ENCODE measurements at places on chromosomes 11 and 22.

- DNase-seq = no peak
Observed at GRCh38 chr11:129590030-129590752, 214.5 kb downstream of the BARX2 start.

DNA sequence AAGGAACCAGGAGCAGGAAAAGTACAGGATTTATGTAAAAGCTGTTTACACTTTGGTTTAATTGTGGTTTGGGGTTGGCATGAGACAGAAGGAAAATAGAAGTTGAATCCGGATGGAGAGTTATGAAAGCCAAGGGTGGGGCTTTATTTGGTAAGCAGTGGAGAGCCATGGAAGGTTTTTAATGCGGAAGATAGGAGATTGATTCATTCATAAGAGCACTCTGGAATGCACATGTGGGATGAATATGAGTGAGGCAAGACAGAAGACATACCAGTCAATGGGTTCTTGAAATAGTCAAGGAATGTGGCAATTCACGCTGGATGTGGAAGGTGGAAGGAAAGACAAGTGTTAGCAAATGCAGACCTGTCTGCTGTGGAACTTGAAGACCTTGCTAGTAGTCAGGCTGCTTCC, 9.3 kb upstream of the GLB1L3 start:
- DNase-seq = no peak

DNA sequence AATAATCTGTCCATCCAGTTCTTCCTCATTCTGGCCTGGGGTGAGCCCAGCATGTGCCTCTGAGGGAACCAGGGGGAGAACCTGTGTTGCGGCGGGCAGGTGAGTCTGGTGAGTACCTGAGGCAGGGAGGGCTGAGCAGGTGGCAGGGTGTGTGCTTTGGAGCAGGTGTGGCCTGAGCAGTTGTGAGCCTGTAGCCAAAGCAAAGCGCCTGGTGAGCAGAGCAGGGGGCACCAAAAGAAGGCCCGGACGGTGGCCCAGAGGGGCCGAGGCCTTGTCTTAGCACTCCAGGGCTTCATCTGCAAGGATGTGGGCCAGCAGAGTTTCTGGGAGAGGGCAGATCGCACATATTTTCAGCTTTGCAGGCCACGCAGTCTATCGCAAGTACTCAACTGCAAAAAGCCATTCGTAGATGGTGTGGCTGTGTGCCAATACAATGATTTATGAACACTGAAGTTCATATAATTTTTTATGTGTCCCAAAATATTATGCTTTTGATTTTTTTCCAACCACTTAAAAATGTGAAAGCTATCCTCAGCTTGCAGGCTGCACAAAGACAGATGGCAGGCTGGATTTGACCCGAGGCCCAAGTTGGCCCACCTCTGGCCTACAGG, 8.7 kb downstream of the GLB1L2 start:
- DNase-seq = no peak

- DNase-seq = peak; percentile 56
Observed at GRCh38 chr11:122746050-122746478, 90.5 kb downstream of the UBASH3B start.

DNA sequence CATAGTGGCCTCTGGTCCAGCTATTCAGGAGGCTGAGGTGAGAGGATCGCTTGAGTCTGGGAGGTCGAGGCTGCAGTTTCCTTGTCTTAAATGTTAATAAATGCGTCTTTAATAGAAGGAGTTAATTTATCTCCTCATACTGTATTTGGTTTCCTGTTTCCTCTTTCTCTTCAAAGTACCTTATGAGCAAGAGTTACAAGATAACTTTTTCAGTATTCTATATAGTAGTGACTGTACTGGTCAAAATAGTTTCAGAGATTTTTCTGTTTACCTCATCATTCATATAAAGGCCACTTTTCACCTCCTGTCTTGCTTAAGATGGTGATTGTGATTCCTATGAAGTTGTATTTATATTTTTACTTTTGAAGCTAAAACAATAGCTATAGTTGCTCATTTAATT, 50.9 kb downstream of the MCAM start:
- DNase-seq = no peak

- DNase-seq = no peak
Observed at GRCh38 chr11:111472228-111472627, 40.0 kb downstream of the BTG4 start.

- DNase-seq = no peak
Observed at GRCh38 chr11:129703846-129704245, 111.8 kb upstream of the TMEM45B start.

Data from GM19239 (cell line).